Lung microvascular endothelial cell (primary cell): ENCODE measurements at places on chromosomes 2 and 18. TPM values are rescaled to one million over a fixed set of nuclear protein-coding genes. Genes with fewer than 3 reads are reported as not detected.

DNA sequence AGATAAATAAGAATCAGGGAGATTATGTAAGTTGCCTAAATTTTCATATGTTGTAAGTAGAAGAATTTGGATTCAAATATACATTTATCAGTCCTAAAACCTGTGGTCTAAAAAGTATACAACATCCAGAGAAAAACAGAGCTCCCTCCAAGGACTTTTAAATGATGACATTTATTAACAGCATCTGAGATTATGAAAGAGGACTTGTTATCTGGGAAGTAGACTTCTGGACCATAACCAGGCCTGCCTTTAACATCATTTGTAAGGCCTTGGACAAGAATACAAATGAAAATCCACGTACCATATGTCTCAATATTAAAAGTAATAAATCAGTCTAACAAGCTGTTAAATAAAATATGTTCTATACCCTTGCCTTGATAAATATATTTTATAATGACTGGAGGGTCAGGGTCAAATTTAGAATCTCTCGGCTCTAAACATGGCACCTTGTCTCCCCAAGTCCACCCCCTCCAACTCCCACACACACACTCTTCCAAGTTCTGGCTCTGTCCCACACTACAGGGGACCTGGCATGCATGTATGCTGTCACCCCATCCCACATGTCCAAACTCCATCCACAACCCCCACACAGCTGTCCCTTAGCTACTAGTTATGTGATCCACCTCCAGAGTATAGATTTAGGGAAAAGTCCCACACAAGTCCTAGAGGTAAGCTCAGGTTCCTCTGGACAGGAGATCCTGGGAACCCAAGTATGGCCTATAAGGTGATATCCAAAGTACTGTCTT, 382.6 kb downstream of the CDH2 start:
- DNase-seq = no peak

- DNase-seq = no peak
Observed at GRCh38 chr2:150319658-150320555, 167.6 kb downstream of the RND3 start.

- no peak for DNase-seq
Observed at GRCh38 chr18:48028696-48029095, 98.2 kb upstream of the SMAD2 start.

DNA sequence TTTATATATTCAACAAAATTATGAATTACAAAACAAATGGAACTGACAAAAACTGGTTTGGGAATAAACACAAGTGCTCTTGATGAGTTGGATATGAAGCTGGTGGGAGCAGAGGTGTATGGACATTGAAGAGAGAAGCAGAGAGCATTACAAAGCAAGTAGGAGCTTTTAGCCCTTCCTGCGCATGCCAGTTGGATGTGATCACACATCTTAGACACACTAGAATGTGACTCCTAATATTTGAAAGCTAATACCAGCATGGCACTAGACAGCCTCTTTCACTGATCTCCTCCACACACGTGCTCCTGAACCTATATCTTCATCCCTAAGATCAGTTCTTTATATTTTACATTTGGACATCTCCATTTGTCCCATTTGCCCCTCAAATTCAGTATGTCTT, 298.1 kb downstream of the MTX2 start:
- no peak for DNase-seq

- DNase-seq = no peak
Observed at GRCh38 chr2:88452980-88453582, 588 bp upstream of the FOXI3 start.

DNA sequence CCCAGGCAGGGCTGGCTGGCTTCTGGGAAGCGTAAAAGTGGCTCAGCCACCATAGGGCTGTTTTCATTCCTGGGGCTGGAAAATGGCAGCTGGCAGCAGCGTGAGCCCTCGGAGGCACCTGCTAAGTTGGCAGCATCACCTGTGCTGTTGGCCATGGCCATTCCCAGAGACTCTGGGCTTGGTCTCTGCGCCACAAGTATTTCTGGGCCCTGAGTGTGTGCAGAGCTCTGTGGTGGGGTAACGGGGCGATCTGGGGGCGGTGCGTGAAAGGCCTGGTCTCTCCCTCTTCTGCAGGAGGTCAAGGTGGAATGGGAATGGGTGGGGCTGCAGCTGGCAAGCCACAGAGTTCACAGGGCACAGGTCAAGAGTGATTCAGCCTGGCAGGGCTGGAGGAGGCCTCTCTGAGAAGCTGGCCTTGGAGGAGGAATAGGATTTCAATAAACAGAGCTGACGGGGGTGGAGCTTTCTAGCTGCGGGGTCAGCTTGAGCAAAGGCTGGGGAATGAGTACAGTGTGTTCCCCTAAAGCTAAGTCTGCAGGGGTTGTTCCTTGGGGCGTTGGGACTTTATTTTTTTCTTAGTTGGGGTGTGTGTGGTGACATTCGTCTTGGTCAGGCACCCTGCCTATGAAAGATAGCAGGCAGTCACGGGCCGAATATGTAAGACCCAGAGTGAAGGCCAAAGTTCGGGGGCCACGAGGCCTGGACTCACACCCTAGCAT, 10.3 kb upstream of the NTSR2 start:
- DNase-seq = no peak

GRCh38 chr2:113842919-113843736, 46.8 kb upstream of the ACTR3 start:
- no peak for DNase-seq

Gene CPLX4
- total RNA-seq = not detected in 2 replicates

Gene KLHL30
- not detected in 2 replicates for total RNA-seq

Gene LDLRAD4
- 6.3 and 22.2 TPM in 2 replicates for total RNA-seq

Gene SPAG16
- total RNA-seq = 9.1 and 9.4 TPM in 2 replicates

Gene KLF11
- total RNA-seq = 3.9 and 7.3 TPM in 2 replicates

Gene SNED1
- 8.3 and 17.9 TPM in 2 replicates for total RNA-seq
